HS-27A (cell line): ENCODE measurements at places on chromosomes 3 and 15.
A peak's percentile ranks its signal among the peaks of the same experiment; 100 is the strongest.

- DNase-seq, result no peak
Measured at GRCh38 chr3:53416530-53416929, 69.2 kb upstream of the DCP1A start.

- peak; percentile 67 for DNase-seq
Measured at GRCh38 chr3:8658306-8659212, 14.0 kb upstream of the SSUH2 start.

GRCh38 chr15:68278595-68279405 lies 1.3 kb downstream of the FEM1B start:
- DNase-seq, result no peak

DNA sequence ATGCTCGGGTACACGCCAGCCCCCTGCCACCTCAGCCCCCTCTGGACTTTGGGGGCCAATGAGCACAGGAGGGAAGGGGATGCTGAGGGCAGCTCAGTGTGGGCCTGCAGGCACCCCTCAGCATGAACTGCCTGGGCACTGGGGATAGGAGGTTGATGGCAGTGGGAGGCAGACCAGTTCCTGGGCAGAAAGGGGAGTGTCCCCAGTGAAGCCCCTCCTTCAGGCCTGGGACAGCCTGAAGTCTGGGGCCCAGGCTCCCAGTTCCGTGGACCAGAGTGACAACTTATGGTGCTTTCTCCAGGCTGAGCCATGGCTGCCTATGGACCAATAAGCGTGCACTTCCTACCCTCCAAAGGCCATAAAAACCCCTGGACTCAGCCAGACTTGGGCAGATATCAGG lies 63.3 kb upstream of the IMPG2 start:
- DNase-seq, result no peak

DNA sequence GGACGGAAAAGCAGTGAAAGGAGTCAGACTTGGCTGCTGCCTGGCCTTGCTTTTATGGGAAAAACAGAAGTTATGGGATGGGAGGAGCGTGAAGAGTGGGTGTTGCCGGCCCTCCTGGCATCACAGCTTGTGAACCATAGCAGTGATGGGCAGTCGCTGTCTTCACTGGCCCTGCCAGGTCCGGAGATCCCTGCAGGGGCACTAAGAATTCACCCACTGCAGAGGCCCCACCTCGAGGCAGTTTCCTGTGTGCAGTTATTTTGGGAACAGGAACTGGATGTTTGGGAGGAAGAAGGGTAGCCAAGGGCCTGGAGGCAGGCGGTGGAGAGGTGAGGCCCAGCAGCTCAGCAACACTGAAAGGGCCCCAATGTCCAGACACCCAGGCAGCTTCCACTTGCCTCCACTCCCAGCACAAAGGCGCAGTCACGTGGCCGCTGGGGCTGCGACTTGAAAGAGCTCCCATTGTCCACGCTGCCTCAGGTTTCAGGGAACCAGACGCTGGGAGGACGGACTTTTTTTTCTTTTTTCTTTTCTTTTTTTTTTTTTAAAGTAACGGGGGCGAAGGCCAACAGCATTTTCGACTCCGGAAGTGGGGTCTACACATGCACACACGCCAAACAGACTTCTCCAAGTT lies 255.6 kb downstream of the ZNF621 start:
- no peak for DNase-seq

DNA sequence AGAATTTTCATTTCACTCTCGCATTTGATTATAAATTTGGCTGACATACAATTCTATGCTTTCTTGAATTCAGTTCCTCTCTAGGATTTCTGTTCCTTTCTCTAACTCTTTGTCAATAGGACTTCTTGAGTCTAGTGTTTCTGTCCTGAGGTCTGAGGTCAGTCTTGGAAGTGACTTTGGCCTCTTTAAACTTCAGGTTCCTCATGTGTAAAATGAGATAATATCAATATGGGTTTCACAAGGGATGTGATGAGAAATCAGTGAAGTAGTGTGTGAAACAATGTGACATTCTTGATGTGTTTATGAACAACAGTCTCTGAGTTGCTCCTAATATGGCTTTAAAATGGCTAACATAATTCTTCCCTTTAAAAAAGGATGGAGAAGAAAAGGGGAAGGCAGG lies 92.2 kb downstream of the SV2B start:
- DNase-seq, result no peak

DNA sequence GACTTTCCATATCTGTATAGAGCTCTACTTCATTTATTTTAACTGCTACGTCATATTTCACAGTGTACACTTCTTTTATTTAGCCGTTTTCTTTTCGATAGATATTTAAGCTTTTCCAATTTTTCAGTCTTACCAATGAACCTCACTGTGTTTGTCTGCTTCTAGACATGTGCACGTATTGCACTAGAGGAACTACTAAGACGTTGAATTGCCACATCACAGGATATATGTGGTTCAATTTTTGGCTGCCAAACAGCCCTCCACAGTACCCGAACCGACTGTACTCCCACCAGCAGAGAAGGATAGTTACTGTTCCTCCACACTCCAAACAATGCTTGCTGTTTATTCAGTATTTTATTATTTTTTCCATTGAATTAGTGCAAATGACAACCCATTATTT lies 2.0 kb downstream of the NR1I2 start:
- DNase-seq, result no peak

DNA sequence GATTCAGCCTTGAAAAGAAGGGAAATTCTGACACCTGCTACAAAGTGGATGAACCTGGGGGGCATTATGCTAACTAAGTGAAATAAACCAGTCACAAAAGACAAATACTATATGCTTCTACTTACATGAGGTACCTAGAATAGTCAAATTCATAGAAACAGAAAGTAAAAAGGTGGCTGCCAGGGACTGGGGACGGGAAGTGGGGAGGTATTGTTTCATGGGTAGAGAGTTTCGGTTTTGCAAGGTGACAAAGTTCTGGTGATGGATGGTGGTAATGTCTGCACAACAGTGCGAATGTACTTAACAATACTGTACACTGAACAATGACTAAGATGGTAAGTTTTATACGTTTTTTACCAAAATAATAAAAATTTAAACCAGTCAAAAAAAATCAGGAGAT lies 4.8 kb downstream of the IDH2 start:
- DNase-seq, result no peak

DNA sequence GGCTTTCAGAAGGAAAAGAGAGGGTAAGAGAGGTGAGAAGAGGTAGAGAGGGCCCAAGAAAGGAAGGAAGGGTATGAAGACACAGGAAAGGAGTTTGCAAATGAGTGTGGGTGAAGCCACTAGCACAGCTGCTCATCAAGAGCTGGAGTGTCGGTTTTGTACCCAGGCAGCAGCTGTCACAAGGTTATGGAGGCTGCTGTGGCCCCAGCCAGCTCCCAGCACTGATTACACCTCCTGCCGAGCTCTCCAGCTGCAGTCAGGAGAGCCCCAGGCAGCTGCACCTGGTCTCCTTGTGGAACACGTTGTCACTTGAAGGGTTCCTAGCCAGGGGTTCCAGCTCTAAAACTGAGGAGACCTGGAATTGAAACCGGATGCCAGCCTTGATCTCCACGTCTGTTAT lies 60.4 kb upstream of the CHD2 start:
- DNase-seq, result no peak

GRCh38 chr3:52752045-52752660 lies 18.6 kb downstream of the NEK4 start:
- no peak for DNase-seq

DNA sequence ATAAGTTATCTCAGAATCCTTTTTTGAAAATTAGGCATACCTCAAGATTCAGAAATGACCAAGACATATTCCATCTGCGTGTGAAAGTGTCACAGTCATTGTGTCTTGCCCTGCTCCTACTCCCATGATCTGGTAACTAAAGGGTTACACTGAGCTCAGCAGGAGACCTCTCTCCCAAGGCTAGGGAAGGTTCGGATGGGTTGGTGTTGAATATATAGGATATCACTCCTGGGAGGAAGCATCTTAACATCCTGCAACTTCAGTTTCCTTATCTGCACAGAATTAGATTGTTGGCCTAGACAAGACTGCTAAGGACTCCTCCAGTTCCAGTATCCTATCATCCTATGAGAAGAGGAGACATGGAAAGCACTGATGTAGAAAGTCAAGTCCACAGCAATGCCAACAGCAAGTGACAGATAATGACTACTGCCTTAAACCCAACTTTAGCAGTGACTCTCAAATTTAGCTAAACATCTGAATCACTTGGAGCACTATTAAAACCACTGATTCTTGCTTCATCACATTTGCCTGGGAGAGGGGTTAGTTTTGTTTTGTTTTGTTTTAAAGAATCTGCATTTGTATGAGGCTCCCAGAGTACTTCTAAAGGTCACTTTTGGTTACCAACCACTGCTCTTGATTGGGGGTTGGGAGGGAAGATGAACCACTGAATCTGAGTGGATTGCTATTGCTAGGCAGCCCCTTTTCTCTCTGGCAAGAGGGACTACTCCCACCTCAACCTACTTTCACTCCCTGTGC lies 9.7 kb downstream of the ADAMTS9 start:
- no peak for DNase-seq

DNA sequence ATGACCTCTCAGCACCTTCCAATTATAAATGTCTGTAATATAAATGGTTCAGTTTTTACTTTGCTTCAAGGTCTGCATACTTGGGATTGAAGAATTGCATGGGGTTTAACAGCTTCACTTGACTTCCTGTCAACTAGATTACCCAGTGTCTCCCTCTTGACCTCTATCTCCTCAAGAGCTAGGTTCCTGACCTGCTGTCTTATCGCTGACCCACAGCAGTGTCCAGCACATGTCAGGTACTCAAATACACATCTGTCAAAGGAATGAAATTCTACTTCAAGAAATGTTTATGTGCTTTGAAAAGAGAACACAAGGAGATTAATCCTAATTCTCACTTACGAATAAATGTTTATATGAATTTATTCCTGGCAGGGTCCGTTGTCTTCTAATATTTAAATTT lies 284.5 kb downstream of the SLC9A9 start:
- no peak for DNase-seq

DNA sequence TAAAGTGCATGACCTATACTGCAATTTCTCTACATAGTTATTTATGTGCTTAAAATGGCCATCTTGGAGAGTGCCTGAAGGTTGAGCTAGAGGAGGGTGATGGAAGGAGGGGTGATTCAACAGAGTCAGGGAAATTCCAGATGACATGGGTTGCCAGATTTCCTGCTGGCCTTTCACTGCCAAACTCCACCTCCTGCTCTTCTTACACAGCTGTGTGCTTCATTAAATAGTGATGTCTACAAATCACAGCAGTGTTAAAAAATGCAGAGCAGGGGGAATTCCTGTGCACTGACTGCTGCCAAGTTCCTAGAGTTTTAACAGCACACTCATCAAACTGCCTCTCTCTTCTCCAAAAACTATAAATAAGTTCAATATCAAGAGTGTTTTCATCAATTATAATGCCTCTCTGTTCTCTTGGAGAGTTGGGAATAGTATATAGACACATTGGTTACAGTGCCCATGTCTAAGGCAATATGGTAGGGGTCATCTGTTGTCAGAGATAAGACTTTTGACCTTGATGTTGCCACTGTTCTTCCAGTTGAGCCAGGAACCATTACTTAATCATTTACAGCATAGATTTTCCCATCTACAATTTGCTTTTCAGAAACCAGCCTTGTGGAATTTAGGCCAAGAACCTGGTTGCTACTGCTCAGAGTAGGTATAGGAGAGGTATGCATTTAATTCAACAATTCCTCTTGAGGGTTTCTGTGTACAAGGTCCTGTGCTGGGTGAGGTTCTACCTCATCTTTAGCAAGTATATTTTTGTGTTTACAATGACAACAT lies 79.6 kb downstream of the TP63 start:
- DNase-seq, result peak; percentile 87
